ENCODE measurements at places on chromosomes 7 and 10.

DNA sequence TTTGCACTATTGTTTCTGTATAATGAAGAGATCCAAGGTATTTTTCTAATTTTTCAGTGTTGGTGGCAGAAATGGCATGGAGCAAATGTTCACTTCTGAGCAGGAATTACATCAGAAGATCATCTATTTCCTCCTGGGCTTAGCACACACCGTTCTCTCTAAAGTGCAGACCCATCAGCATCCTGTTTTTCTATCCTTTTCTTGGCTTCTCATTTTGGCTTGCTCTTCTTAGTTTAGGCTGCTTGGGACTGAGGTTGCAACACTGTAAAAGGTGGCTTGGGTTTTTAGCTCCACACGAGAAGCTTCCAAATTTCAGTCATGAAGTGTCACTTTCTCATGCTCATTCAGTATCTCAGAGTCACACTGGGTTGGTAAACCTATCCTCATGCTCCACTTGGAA, 79.9 kb upstream of the SMIM30 start:
- DNase-seq: no peak
- H3K27me3 ChIP-seq: no peaks in the 10 kb centered on the region
- H3K4me3 ChIP-seq: no peak overlapping the region
- no peaks in the 10 kb centered on the region for H3K4me1 ChIP-seq

- no peaks in the 10 kb centered on the region for H3K27me3 ChIP-seq
- no peaks in the 10 kb centered on the region for H3K4me1 ChIP-seq
- DNase-seq: no peak
- H3K4me3 ChIP-seq: no peak overlapping the region
- no peak overlapping the region for H3K27ac ChIP-seq
Measured at GRCh38 chr7:118731854-118732253, 507.4 kb downstream of the ANKRD7 start.

DNA sequence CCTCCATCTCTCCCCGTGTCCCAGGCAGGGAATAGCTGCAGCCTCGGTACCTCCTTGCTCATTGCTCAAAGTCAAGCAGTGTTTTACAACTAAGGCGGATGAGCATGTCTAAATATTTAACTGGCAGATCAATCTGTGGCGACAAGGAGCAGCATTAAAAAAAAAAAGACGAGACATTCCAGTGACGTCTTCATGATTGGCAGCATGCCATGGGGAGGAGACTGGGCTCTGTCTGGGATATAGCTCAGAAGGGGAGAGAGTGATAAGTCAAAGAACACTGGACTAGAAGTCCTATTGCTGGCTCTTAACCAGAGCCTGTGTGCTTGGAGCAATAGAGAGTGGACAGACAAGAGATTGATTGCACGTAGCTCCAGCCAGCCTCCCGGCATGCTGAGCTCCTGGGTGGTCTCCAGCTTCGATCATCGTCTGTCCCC, 287.5 kb upstream of the PODXL start:
- no peak overlapping the region for H3K27ac ChIP-seq
- H3K4me3 ChIP-seq: no peak overlapping the region
- H3K27me3 ChIP-seq: no peaks in the 10 kb centered on the region
- DNase-seq: no peak
- H3K4me1 ChIP-seq: no peaks in the 10 kb centered on the region
- H3K36me3 ChIP-seq: no peaks in the 10 kb centered on the region

- no peaks in the 10 kb centered on the region for H3K4me1 ChIP-seq
- H3K27me3 ChIP-seq: no peaks in the 10 kb centered on the region
- no peak overlapping the region for H3K27ac ChIP-seq
- no peak for DNase-seq
- no peak overlapping the region for H3K4me3 ChIP-seq
- H3K36me3 ChIP-seq: no peaks in the 10 kb centered on the region
Measured at GRCh38 chr10:132270256-132270655, 37.5 kb downstream of the STK32C start.

DNA sequence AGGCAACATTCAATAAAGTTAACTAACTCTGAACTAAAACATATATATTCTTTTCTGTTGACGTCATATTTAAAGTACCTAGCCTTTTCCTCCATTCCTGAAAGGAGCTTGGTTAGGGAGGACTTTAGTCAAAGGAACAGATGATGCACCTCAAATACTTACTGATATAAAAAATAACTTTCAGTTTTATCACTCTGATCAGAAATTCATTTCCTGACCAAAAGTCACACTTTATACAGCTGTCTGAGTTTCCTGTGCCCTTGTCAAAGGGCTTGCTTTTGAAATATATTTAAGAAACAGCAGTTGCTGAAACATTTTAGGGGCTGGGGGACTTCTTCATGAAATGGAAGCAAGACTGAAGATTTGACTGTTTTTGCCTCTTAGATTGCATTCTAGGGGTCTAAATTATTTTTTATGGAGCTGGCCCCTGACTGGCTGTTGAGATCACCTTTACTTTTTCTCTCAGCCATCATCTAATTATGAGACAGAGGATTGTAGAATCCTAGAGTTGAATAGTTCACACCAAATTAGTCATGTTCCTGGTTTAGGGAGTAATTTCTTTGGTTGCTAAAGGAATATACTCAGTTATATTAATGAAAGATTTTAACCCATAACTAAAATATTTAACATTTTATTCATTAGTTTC, 46.6 kb downstream of the GLCCI1 start:
- H3K4me1 ChIP-seq: peaks cover 11% of the 10 kb centered on the region
- peak overlapping the region; percentile 18 for H3K4me3 ChIP-seq
- no peaks in the 10 kb centered on the region for H3K27me3 ChIP-seq
- H3K27ac ChIP-seq: peak overlapping the region; percentile 78

- DNase-seq: no peak
- H3K4me3 ChIP-seq: no peak overlapping the region
- no peaks in the 10 kb centered on the region for H3K36me3 ChIP-seq
- H3K4me1 ChIP-seq: peaks cover 4% of the 10 kb centered on the region
Measured at GRCh38 chr10:79372871-79373270, 25.6 kb downstream of the PPIF start.

DNA sequence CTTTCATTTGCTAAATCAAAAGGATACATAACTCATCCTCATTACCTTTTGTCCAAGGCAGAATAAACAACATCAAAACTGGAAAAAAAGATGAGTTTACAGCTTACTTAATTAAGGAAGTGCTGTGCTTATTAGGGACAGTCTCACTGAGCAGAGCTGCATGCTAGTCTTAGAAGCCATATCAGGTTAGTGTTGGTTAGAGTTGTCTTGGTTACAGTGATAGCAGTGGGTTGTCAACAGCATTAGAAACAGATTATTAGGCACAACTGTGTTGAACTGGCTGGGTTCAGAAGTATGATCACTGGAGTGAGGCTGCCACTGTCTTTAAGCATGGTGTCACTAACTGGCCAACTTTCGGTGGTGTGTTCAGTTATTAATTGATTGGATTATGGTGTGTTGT, 503.9 kb upstream of the IGFBP3 start:
- no peaks in the 10 kb centered on the region for H3K27me3 ChIP-seq
- no peaks in the 10 kb centered on the region for H3K4me1 ChIP-seq
- H3K36me3 ChIP-seq: no peaks in the 10 kb centered on the region
- H3K27ac ChIP-seq: no peak overlapping the region
- H3K4me3 ChIP-seq: no peak overlapping the region

- DNase-seq: no peak
- H3K36me3 ChIP-seq: no peaks in the 10 kb centered on the region
- no peak overlapping the region for H3K27ac ChIP-seq
- H3K27me3 ChIP-seq: peaks cover 2% of the 10 kb centered on the region
- H3K4me1 ChIP-seq: no peaks in the 10 kb centered on the region
- H3K4me3 ChIP-seq: no peak overlapping the region
Measured at GRCh38 chr10:128530301-128530700, 404.1 kb upstream of the MKI67 start.

DNA sequence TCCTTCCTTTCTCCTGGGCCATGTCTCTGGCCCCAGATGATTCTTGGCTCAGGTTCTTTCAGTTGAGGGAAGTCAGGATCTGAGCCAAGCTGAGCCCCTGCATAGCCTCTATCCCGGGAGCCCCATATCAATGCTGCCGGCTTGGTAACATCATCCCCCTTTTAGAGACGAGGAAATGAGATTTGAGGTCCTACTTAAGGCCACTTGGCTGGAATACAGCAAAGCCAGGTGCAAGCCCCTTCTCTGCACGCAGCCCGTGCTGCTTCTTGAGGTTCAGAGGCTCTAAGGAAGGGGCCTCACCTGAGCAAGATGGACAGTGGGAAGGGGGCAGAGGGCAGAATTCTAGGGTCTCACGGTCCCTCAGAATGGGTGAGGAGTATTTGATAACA, 2.4 kb upstream of the IRF5 start:
- H3K4me1 ChIP-seq: peaks cover 49% of the 10 kb centered on the region
- H3K36me3 ChIP-seq: no peaks in the 10 kb centered on the region
- DNase-seq: no peak
- no peak overlapping the region for H3K4me3 ChIP-seq

DNA sequence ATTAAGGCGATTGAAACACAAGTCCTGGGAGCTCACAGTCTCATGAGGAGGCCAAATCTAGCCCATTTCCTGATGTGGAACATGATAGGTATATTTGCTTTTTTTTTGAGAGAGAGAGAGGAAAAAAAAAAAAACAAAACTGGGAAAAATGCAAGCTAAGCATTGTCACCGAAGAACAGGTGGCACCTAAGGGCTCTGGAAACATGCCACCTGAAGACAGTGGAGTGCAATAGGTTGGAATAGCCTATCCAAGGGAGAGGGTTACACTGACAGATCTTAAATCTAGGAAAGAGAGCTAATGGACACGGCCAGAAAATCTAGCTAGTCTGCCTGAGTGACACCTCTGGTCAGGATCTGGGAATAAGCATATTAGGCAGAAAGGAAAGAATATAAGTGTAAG, 110.2 kb downstream of the SRI start:
- DNase-seq: no peak
- H3K27me3 ChIP-seq: no peaks in the 10 kb centered on the region
- no peaks in the 10 kb centered on the region for H3K36me3 ChIP-seq
- no peak overlapping the region for H3K4me3 ChIP-seq
- H3K4me1 ChIP-seq: no peaks in the 10 kb centered on the region
- no peak overlapping the region for H3K27ac ChIP-seq

DNA sequence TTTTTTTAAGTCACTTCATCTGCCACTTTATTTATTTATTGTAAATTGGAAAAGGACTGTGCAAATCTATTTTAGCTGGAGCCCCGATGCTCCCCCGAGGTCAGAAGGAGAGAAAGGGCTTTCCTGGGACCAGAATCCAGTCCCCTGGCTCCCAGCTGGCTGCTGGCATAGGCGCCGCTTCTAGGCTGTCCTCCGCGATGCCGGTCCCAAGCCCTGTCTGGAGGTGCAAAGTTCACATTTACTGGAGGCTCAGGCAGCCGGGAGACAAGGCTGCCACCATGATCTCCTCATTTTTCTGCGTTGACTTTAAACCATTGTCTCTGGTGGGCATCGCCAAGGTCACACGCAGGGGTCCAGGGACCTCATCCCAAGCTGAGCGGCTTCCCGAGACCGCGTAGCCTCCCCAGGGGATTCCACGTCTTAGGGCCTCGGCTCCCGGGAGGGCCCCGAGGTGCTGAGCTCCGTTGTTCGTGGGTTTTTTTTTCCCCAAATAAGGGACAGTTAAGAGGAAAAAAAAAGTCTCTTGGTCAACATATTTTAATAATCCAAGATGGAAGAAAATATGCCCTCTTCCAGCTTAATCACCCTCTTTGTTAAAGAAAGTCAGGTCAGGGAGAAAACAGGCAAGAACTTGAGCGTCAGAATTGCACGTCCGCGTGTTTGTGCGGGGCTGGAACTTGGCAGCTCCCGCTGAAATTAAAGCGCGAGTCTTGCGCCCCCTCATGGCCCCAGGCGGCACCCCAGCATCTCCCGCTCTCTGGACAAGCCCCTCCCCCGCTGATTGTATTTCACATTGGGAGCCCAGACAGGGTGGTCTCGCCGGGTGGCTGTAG, 11.9 kb downstream of the RGR start:
- DNase-seq: peak; percentile 54
- H3K4me1 ChIP-seq: no peaks in the 10 kb centered on the region
- no peaks in the 10 kb centered on the region for H3K36me3 ChIP-seq
- H3K4me3 ChIP-seq: no peak overlapping the region
- H3K27me3 ChIP-seq: no peaks in the 10 kb centered on the region

- H3K27me3 ChIP-seq: no peaks in the 10 kb centered on the region
- no peak overlapping the region for H3K4me3 ChIP-seq
- no peak for DNase-seq
- H3K4me1 ChIP-seq: no peaks in the 10 kb centered on the region
- no peaks in the 10 kb centered on the region for H3K36me3 ChIP-seq
Measured at GRCh38 chr7:46131916-46132795, 211.1 kb upstream of the IGFBP3 start.

DNA sequence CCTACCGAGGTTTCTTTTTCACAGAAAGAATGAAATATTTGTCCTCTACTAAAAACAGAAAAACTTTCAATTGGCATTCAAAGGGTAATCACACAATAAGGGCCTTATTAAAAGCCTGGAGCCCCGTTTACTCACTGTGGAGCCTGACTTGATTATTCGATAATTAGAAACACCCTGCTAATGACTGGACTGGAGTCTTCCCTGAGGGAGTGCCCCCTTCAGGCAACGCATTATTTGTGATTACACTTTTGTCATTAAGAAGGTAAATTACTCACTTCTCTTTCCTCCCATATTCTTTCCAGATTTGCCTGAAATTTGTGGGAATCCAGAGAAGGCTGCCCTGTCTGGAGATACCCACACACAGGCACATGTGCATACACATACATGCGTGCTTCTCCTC, 444.2 kb upstream of the NPVF start:
- no peak overlapping the region for H3K4me3 ChIP-seq
- DNase-seq: no peak
- H3K4me1 ChIP-seq: no peaks in the 10 kb centered on the region
- H3K36me3 ChIP-seq: no peaks in the 10 kb centered on the region
- H3K27me3 ChIP-seq: no peaks in the 10 kb centered on the region

DNA sequence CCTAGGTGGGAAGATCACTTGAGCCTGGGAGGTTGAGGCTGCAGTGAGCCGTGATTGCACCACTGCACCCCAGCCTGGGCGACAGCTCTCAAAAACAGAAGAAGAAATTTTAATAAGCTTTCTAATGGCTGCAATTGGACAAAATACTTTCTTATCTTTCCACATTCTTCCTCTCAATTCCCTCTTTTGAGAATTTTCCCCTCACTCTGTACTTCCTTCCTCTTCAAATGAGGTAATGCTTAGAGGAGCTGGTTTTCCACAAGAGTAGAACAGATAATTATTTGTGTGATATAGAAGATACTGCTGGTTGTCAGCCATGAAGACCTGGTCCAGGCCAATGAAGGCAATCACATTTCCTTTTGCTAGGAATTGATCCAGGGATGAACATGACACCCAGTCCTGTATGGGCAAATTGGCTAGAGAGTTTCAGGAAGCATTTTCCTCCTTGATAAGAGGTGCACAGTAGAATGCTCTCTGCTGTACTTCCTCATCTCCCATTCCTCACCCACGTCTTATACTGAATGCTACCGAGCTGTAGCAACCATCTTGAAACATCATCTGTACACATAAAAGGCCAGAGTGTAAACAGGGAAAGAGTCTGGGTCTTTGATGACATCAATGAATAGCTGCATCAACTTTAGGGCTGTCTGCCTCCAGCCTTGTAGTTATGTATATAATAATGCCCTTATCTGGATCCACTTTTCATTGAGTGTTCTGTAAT, 103.9 kb downstream of the CDK6 start:
- no peaks in the 10 kb centered on the region for H3K36me3 ChIP-seq
- H3K27ac ChIP-seq: peak overlapping the region; percentile 25
- DNase-seq: no peak
- H3K4me1 ChIP-seq: peaks cover 3% of the 10 kb centered on the region
- H3K4me3 ChIP-seq: no peak overlapping the region
